Fibroblast of mammary gland (primary cell): ENCODE measurements at places on chromosomes 7 and 10.

DNA sequence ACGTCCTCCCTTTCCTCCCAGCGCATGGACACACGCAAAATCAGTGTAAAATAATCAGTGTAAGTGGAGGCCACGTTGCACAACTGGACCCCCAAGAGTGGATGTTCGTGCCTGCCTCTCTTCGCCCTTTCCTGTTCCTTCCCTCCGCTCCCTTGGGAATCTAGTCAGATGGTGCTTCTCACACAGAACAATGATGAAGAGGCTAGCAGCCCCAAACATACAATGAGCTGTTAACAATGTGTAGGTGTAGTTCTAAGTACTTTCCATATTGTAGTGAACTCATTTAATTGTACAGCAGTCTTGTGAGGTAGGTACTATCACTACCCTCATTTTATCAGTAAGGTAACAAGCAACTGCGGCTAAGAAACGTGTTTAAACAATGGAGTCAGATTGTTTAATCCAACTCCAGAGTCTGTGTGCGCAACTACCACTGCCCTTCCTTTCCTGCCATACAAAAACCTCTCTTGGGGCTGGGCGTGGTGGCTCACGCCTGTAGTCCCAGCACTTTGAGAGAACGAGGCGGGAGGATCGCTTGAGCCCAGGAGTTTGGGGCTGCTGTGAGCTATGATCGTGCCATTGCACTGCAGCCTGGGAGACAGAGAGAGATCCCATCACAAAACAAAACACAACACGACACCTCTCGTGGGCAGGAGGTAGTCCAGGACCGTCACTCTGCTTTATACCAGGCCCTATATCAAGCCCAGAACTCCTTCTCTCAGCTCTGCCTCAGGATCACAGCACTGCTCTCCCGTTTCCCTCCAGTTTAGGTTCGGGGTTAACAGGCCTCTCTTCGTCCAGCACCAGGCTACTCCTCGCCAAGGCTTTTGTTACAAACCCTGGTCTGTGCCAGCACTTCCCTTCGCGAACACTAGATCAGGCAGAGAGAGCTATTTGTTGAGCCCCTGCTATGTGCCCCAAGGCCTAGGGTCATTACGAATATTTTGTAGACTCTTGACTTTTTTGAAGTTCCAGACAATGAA lies 1.1 kb downstream of the FKBP9 start:
- peak; percentile 80 for DNase-seq

DNA sequence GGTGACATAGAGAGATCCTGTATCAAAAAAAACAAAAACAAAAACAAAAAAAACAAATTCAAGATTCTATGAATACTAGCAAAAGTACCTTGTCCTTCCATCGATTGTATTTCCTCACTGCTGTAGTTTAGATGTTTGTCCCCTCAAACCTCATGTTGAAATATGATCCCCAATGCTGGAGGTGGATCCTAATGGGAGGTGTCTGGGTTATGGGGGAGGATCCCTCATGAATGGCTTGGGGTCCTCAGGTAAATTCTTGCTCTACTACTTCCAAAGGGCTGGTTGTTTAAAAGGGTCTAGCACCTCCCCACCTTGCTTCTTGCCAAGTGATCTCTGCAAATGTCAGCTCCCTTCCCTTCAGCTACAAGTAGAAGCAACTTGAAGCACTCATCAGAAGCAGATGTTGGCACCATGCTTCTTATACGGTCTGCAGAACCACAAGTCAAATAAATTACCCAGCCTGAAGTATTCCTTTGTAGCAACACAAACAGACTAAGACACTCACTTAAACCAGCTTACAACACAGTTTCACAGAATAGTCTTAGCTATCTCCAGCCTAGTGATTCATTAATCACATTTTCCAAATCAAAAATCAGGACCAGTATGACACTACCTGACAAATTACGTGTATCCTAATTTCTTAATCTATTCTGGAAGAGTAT lies 20.7 kb downstream of the ABI1 start:
- peak; percentile 78 for DNase-seq

- no peak for DNase-seq
Observed at GRCh38 chr10:132136097-132136521, 50.6 kb upstream of the DPYSL4 start.

GRCh38 chr10:11232222-11232961 lies 214.7 kb downstream of the CELF2 start:
- no peak for DNase-seq
